ENCODE measurements at places on chromosomes 7 and 10.

- no peak for DNase-seq
These were observed 33.7 kb upstream of the TMEM26 start for GRCh38 chr10:61486738-61487396.

DNA sequence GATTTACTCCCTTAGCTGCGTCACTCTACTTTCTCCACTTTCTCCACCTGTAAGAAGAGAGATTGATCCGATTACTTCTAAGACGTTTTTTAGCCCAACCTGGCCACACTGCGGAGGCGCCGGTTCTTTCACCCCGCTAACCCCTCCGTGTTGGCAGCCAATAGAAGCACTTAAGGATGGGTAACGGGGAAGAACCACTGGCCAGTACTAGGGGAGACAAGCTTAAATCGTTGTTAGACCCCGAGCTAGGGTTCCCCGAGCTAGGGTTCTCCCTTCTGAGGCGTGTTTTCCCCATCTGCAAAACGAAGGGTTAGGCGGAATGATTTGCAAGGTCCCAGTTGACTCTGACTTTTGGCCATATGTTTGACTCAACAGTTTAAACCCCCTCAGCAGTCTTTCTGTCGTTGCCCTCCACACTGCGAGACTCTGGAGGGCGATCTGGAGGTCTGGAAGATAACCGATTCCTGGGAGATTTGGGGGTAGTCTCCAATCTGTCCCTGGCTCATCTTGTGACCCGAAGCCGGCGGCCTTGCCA lies 644 bp downstream of the UMAD1 start:
- DNase-seq: no peak

- DNase-seq: no peak
These were observed 132.0 kb downstream of the RELN start for GRCh38 chr7:103857435-103857834.

DNA sequence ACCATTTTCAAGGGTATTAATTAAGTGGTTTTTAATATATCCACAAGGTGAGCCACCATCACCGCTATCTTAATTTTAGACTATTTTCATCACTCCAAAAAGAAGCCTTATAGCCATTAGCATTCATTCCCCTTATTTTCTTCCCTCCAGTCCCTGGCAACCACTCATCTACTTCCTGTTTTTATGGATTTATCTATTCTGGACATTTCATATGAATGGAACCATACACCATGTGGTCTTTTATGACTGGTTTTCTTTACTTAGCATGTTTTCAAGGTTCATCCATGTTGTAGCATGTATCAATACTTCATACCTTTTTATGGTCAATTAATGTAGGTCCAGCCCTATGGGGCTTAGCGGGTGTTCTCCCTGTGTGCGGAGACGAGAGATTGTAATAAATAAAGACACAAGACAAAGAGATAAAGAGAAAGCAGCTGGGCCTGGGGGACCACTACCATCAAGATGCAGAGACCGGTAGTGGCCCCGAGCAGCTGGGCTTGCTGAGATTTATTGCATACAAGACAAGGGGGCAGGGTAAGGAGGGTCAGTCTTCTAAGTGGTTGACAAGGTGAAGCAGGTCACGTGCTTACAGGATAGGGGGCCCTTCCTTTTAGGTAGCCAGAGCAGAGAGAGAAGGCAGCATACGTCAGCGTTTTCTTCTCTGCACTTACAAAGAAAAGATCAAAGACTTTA lies 14.6 kb downstream of the WBP1L start:
- DNase-seq: no peak

- no peak for DNase-seq
These were observed 8.3 kb downstream of the MDFIC start for GRCh38 chr7:114930107-114930661.

DNA sequence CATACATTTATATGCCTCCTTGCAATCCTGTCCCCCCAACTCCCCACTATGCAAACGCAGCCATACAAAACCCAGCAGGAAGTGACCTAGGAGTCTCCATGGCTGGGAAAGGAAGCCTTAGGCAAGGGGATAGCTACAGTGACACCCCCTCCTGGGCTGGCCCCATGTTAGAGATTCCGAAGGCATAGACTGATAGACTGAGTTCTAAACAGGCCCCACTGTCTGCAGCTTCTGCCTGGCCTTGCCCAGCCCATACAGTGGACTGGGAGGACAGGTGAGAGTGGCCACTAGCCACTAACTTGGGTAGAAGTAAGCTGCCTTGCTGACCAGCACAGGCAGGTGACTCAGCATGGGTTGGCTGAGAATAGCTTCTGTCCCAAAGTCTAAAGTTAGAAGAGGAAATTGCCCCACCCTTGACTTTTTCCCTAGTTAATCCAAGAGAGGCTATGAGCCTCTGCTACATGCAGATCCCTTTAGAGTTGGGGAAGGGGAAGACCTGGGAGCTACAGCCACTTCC lies 106.3 kb downstream of the C10orf105 start:
- DNase-seq: no peak

DNA sequence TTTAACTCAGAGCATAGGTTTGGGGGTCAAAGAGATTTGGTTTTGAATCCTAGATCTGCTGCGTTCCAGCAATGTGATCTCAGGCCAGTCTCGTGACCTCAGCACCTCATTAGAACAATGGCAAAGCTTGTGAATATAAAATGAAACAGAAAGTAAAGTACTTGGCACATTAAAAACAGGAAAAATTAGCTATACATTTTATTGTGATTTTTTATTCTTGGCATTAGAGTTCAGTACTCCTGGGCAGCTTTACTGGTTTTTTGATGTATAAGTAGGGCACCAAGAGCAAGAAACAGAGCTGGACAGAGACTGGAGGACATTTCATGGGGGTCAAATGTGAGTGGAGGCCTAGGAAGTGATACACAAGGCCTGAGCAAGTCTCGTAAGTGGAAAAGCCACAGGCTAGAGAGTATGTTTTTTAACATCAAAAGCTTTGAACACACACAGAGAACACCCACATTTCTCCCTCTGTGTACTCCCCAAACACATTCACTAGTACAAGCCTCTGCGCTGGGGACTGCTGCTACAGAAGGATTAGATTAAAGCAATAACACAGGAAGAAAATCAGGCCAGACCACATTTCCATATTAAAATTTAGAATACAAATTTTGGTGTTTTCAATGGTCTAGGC lies 157.2 kb upstream of the SLC25A13 start:
- no peak for DNase-seq

DNA sequence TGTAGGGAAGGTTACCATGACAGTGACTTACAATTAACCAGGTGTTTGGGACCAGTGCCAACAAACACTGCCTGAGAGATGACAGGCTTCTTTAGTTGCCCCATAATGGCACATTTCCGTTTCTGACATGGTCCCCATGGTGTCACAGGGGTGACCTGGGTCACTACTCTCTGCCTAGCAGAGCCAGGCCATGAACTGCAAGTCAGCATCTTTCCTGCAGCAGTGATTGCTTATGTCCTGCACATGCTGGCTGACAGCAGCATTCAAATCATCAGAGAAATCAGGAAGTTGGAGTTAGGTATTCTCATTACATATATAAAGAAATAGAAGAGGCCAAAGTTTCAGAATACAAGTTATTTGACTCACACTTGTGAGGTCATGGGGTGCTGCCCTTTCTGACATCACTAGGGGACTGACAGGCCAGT lies 47.1 kb upstream of the ZNRF2 start:
- DNase-seq: no peak

- DNase-seq: no peak
These were observed 17.4 kb upstream of the CCL26 start for GRCh38 chr7:75789361-75789924.

DNA sequence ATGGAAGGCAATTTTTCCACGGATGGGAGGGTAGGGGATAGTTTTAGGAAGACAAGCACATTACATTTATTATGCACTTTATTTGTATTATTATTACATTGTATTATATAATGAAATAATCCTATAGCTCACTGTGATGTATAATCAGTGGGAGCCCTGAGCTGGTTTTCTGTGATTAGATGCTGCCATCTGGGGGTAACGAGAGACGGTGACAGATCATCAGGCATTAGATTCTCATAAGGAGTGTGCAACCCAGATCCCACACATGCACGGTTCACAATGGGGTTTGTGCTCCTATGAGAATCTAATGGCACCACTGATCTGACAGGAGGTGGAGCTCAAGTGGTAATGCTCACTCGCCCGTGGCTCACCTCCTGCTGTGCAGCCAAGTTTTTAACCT lies 103.9 kb upstream of the STK17A start:
- DNase-seq: no peak

- no peak for DNase-seq
These were observed 18.4 kb downstream of the NKX2-3 start for GRCh38 chr10:99551158-99551557.

GRCh38 chr10:110311357-110311949 lies 6.7 kb upstream of the SMNDC1 start:
- no peak for DNase-seq

- DNase-seq: no peak
These were observed 9.6 kb downstream of the ATP5F1C start for GRCh38 chr10:7797582-7797981.

DNA sequence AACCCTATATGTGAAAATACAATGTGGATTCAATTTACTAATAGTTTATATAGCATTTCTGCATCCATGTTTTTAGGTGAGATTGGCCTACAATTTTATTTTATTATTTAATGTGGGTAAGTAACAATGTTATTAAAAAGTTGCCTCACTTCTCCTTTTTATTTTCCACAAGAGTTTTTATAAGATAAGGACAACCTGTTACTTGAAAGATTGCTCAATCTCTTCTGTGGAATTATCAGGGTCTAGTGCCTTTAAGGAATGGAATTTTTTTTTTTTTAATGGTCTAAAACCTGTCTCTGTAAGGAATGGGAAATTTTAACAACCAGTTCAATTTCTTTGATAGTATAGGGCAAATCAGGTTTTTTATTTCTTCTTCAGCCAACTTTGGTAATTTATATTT lies 53.9 kb upstream of the RAB18 start:
- DNase-seq: no peak

DNA sequence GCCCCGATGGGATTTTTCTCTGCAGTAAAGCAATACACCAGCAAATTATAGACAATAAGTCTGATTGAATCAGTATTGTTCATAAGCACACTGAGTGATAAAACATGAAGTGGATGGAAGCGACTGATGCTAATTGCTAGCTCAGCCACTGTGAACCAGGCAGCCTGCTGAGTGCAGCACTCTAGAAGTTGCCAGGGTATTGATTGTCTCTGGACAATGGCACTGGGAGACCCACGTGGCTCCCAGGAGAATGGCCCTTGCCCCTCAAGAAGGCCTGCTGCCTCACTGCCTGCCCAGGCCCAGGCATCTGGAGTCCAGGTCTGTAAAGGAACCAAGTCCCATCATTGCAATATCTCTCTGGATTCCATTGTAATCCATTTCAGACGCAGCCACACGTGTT lies 80.4 kb upstream of the TCERG1L start:
- DNase-seq: no peak

Data from sciatic nerve (tissue), 2 donors.